ENCODE measurements at places on chromosomes 16 and 17.

DNA sequence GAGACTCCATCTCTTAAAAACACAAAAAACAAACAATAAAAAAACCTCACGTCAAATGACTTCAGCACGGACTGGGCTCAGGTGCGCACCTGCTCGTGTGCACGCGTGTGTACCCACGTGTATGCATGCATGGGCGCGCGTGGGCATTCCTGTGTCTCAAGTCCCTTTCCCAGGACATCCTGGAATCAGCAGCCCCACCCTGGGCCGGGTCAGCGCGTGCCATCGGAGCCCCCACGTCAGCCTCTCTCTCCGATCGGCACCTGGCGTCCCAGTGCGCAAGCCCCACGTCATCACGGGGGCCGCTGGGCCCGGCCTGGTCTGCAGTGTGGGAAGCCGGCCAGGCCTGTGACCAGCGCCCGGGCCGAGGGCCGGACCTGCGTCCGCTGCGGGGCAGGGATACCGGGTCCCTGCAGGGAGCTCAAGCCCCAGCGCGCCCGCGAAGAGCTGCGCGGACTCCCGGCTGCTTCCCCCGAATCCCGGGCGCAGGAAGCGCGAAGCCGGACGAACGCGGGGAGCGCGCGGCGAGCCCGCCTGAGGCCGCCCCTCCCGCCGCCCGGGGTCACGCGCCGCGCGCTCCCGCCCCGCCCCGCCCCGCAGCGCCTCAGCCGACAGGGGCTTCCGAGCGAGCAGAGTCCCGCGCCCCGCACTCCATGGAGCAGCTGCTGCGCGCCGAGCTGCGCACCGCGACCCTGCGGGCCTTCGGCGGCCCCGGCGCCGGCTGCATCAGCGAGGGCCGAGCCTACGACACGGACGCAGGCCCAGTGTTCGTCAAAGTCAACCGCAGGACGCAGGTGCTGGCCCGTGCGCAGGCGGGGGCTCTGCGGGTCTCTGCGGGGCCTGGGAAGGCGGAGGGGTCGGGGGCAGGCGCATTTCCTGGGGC, at the start of gene FN3K:
Gene FN3K (plus strand): TSS at position 629 of the 880 bp plus-strand sequence. CDS start 22 bp downstream, at position 651.
- peak; percentile 52 for ATAC-seq

DNA sequence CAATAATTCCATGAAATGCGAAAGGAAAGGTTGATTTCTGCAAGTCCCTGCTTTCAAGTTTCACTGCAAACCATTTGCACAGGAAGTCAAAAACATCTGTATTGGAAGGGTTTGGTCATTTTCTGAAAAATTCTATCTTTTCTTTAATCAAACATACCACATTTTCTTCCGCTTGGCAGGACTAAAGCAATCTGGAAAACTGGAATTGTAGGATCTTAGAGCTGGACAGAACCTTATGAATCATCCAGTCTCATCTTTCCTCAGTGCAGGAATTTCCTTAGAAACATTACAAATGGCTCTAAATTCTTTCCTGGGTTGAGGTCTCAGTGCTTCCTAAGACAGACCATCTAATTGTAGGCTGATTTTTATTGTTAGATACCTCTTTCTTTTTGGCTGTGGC, 111.5 kb upstream of the ELAC2 start:
- ATAC-seq: no peak

GRCh38 chr17:63999680-64000531, 1.8 kb downstream of the PRR29 start:
- ATAC-seq: no peak

GRCh38 chr17:82751571-82752370, at the start of gene TBCD:
Gene TBCD, plus strand, starts transcription at chr17:82752065. Its CDS starts 129 bp downstream, at chr17:82752194.
- ATAC-seq: peak; percentile 85

- ATAC-seq: no peak
Observed at GRCh38 chr17:64343071-64343774, 47.4 kb downstream of the PECAM1 start.

GRCh38 chr17:65537845-65538674, 23.4 kb downstream of the AXIN2 start:
- ATAC-seq: peak; percentile 52

DNA sequence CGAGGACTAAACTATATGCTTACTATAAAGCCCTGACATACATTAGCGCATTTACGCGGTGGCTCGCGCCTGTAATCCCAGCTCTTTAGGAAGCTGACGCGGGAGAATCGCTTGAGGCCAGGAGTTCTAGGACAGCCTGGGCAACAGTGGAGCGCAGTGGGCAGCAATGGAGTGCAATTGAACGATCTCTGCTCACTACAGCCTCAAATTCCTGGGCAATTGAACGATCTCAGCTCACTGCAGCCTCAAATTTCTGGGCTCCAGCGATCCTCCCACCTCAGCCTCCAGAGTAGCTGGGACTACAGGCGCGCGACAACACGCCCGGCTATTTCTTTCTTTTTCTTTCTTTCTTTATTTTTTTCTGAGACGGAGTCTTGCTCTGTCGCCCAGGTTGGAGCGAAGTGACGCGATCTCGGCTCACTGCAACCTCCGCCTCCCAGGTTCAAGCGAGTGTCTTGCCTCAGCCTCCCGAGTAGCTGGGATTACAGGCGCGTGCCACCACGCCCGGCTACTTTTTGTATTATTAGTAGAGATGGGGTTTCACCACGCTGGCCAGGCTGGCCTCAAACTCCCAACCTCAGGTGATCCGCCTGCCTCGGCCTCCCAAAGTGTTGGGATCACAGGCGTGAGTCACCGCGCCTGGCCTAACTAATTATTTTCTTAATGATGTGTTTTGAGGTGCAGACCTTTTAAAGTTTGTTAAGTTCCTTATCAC, 506 bp upstream of the COG7 start:
- no peak for ATAC-seq

- no peak for ATAC-seq
Observed at GRCh38 chr17:37438141-37438540, 31.5 kb downstream of the TADA2A start.

GRCh38 chr16:79823639-79824038, 223.1 kb upstream of the MAF start:
- ATAC-seq: peak; percentile 34

DNA sequence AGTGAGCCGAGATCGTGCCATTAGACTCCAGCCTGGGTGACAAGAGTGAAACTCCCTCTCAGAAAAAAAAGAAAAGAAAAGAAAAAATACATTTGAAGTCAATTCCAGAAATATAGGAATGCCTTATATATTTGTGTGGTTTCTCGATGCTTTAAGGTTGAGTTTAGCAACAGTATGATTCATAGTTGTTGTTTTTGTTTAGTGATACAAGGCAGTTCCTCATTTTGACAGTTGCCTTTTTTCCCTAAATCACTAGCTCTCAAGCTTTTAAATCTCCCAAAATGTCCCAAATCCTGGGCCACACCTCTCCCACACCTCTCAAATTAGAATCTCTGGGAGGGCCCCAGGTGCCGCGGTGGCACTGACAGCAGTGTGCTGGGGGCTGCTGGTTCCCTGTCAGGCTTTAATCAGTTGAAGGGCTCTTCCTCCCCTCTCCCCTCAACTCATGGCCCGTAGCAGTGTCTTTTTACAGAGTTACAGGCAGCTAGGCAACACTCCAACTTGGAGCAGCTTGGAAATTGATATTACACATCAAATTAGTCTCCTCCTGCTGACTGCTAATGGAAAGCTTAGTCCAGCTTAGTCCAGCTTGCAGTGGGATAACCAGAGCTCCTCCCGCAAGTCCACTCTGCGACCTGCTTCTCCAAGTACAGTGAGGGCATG, 58.4 kb downstream of the EPN2 start:
- no peak for ATAC-seq

GRCh38 chr16:58506241-58507194, 6.6 kb downstream of the NDRG4 start:
- no peak for ATAC-seq

GRCh38 chr17:37043201-37043600, 94.4 kb downstream of the AATF start:
- ATAC-seq: no peak

DNA sequence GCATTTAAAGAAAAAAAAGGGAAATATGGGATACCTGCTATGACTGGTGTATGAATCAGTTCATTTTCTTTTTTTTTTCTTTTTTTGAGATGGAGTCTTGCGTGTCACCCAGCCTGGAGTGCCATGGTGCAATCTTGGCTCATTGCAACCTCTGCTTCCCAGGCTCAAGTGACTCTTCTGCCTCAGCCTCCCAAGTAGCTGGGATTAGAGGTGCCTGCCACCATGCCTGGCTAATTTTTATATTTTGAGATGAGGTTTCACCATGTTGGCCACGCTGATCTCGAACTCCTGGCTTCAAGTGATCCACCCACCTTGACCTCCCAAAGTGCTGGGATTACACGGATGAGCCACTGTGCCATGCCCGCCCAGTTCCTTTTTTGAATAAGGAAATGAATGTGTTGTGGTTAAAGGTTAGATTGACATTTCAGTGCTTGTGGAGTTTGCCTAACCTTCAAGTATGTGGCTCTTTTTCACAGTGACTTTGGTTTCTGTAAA, 7.7 kb downstream of the HAPSTR1 start:
- ATAC-seq: peak; percentile 87

DNA sequence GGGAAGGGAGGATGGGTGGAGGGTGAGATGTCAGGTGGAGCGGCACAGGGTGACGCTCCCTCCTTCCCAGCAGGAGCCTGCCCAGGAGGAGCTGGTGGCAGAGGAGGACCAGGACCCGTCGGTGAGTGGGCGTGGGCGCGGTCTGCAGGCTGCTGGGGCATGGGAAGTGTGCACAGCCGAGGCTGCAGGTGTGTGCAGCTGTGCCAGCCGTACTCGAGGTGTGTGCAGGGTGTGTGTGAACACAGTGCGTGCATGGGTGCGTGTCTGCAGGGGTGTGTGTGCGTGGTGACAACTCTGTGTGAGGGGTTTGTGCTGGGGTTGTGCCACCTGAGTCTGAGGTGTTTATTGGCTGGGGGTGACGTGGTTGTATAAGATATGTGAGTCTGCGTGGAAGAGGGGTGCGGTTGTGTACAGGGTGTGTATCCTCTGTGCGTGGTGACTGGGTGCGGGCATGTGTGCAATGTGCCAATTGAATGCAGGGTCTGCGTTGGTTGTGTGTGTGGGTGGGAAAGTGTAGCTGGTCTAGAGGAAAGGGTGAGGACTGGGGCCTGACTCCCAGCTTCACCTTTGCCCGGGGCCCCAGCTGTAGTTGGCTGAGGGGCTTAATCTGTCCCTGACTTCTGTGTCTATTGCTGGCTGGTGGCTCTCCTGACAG, 670 bp downstream of the TNFSF12 start:
- ATAC-seq: peak; percentile 64

Measured in activated T-helper 17 cell treated with anti-CD3 and anti-CD28 coated beads, Interleukin-2, amount 50 U/mL, for 72 hours (primary cell).